ENCODE measurements at places on chromosomes 2 and 18. TPM values are rescaled to one million over a fixed set of nuclear protein-coding genes. Genes with fewer than 3 reads are reported as not detected.

- H3K4me1 ChIP-seq: peaks cover 22% of the 10 kb centered on the region
- no peak overlapping the region for H3K27ac ChIP-seq
- DNase-seq: no peak
- no peaks in the 10 kb centered on the region for H3K27me3 ChIP-seq
- no peaks in the 10 kb centered on the region for H3K36me3 ChIP-seq
- no peak overlapping the region for H3K4me3 ChIP-seq
Observed at GRCh38 chr2:164745012-164745797, 96.4 kb downstream of the COBLL1 start.

DNA sequence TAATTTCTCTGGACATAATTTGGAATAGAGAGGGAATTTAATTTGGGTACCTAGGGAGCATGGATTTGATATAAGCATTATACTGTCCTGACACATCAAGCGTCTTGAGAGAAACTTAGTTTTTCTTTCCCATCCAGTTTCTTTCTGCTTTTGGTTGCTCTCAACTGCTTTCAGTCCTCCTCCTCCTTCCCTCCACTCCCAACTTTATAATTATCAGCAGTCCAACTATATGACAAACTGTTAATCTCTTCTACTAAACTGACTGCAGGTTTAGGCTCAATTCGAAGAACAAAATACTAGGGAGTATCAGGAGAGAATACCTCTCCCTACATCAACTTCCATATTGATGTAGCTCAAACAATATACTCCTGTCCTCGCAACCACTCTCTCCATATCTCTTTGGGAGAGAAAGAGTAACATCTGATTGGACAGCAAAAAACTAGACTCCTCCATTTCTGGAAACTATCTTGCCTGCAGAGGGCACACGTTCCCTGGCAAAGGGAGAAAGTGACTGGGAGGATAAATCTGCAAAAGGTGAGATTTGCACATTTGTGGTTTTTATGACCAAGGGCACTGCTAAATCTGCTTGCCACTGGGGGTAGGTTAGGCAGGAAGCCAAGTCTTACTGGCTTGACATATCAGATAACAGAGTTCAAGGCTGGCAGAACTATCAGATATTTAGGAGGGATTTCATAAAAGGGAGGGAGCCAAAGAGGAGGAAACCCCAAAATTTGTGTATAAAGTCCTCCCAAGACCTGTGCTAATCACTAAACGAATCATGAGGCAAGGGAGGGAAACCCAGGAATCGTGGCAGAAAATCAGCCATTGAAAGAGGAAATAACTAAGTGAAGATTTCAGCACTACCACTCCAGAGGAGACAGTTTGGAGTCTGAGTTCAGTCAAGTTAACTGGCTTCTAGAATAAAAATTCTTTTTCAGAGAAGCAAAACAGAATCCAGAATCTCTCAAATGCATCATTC lies 40.0 kb downstream of the ICA1L start:
- no peak overlapping the region for H3K4me3 ChIP-seq
- H3K36me3 ChIP-seq: no peaks in the 10 kb centered on the region
- peak; percentile 64 for DNase-seq
- H3K4me1 ChIP-seq: no peaks in the 10 kb centered on the region
- peak overlapping the region; percentile 9 for H3K27ac ChIP-seq

PCARE gene
- total RNA-seq: not detected

ENOSF1 gene
- 78.5 TPM for total RNA-seq

UGT1A1 gene
- total RNA-seq: not detected

DNA sequence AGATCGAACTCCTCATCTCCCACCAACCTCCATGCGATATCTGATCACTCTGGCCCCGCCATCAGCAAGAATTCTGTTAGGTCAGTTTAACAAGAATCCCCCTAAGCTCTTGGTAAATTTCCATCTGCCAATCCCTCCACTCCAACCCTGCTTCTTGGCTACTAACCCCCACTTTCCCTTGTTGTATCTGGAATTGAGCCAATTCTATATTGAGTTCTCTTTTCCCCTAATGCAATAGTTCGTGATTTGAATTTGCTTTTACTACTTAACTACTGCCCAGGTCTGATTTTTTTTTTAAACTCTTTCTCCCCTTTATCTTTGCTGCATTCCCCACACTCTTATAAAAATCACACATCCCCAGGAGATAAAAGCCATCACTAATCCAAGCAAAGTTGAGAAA lies 159.3 kb upstream of the STK17B start:
- H3K4me3 ChIP-seq: no peak overlapping the region
- peaks cover 7% of the 10 kb centered on the region for H3K4me1 ChIP-seq
- no peaks in the 10 kb centered on the region for H3K27me3 ChIP-seq
- H3K27ac ChIP-seq: no peak overlapping the region

All from adrenal gland (tissue), 19 donors.